ENCODE measurements at places on chromosomes 5 and 9. TPM values are rescaled to one million over a fixed set of nuclear protein-coding genes. Genes with fewer than 3 reads are reported as not detected.

DNA sequence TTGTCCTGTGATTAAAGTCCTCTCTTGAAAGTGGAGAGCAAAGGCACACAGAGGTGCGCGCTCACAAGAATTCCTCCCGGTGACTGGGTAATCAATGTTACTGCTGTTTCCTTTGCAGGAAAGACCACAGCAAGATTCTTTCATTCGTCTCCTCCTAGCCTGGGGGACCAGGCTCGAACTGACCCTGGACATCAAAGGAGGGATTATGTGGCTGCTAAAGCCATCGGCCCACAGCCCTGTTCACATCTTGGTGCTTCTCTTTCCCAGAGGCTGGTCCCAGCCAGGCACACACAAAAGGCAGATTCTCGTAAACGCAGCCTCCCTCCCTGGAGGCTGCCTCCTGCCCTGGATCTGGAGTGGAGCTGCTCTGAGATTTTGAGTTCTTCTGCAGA lies 230.9 kb downstream of the FANCC start:
- DNase-seq: no peak

GRCh38 chr9:81490605-81491331 lies 198.6 kb downstream of the TLE1 start:
- no peak for DNase-seq

GRCh38 chr5:96569770-96570169 lies 92.4 kb upstream of the CAST start:
- DNase-seq: no peak

- no peak for DNase-seq
Observed at GRCh38 chr9:98256756-98257155, 1.3 kb upstream of the TBC1D2 start.

DNA sequence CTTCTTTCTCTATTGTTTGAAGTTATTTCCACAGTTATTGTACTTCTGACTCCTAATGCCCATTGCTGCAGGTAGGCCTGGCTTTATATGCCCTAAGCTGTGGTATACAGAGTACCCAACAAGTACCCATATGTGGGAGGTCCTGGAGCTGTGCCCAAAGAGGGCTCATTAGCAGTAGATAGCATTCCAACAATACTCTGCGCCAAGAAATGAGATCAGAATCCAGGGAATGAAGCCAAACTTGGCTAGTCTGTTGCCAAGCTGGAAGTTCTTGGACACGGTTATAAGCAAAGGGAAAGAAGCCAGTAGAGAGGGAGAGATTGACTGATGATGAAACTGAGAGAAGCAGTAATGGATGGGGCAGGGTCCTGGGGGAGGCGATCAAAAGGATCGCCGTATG lies 29.7 kb upstream of the FAM169A start:
- peak; percentile 84 for DNase-seq

GRCh38 chr5:61289241-61289640 lies 42.8 kb upstream of the ZSWIM6 start:
- no peak for DNase-seq

- no peak for DNase-seq
Observed at GRCh38 chr9:133576875-133577736, 32.1 kb downstream of the FAM163B start.

GRCh38 chr5:54774281-54775170 lies 210.9 kb downstream of the ESM1 start:
- DNase-seq: peak; percentile 27

GRCh38 chr9:128159522-128159783 lies 612 bp upstream of the BBLN start:
- no peak for DNase-seq

DNA sequence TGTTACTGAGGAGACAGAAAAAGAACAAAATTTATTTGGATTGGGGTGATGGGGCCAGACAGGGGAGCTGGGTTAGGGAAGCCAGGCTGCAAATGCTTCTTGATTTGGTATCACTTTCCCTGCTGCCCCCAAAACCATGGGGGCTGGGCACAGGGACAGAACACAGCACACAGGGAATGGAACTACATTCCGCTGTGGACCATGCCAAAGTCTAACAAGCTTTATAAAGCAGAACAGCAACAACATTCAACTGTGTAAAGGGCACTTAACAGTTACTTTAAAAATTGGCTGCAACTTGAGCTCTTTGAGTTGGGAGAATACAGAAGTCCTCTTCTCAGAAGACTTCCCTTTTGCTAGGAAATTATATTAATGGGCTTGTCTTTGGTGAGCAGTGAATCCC lies 23.8 kb downstream of the C5orf58 start:
- no peak for DNase-seq

- DNase-seq: no peak
Observed at GRCh38 chr9:115226152-115226551, 108.2 kb upstream of the TNC start.

GRCh38 chr9:97853844-97854695 lies 1.0 kb downstream of the FOXE1 start:
- no peak for DNase-seq

DNA sequence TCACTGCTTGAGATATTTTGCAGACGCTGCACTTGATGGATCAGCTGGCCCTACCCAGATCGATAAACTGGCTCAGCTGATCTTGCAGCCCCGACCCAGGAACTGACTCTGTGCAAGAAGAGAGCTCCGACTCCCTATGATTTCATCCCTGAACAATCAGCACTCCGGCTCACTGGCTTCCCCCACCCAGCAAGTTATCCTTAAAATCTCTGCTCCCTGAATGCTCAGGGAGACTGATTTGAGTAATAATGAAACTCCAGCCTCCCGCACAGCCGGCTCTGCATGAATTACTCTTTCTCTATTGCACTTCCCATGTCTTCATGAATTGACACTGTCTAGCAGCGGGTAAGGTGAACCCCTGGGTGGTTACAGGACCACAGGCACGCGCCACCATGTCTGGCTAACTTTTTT lies 16.9 kb upstream of the NANS start:
- peak; percentile 68 for DNase-seq

DNA sequence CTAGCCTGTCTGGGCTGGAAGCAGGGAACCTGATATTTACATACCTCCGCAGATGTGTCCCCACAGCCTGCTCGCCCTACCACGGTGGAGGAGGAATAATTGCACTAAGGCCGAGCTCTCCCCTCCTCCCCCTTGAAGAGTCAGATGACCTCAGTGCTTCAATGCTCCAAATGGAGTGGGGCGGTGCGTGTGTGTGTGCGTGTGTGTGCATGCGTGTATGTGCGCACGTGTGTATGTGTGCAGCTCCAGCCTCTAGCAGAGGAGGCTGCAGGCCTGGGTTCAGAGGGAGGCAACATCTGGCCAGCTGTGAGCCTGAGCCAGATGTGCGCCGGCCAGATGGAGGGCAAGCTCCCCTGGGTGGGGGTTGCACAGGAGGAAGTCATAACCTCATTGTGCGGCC lies 90.5 kb downstream of the NRG2 start:
- peak; percentile 2 for DNase-seq

- DNase-seq: no peak
Observed at GRCh38 chr9:17813798-17814197, 234.9 kb downstream of the SH3GL2 start.

DNA sequence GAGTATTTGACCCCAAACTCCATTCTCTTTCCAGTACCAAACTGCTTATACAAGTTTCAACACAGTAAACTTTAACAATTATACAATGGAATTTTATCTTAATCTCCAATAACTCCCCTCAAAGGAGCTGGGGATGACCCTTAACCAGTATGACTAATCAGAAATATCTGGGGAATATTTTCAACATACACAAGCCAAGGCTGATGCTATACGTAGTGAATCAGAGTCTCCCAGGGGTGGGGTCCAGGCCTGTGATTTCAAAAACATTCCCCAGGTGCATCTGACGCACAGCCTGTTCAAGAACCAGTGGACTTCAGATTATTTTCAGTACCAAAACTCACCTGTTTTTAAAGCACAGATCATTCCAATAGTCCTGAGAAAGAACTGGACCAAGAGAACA lies 11.8 kb upstream of the SEMA5A start:
- no peak for DNase-seq

- DNase-seq: no peak
Observed at GRCh38 chr5:78482948-78483347, 122.5 kb downstream of the SCAMP1 start.

GRCh38 chr5:135188233-135188914 lies 154.3 kb upstream of the PITX1 start:
- no peak for DNase-seq

GRCh38 chr5:1888541-1889251 lies 6.0 kb upstream of the IRX4 start:
- DNase-seq: no peak

DNA sequence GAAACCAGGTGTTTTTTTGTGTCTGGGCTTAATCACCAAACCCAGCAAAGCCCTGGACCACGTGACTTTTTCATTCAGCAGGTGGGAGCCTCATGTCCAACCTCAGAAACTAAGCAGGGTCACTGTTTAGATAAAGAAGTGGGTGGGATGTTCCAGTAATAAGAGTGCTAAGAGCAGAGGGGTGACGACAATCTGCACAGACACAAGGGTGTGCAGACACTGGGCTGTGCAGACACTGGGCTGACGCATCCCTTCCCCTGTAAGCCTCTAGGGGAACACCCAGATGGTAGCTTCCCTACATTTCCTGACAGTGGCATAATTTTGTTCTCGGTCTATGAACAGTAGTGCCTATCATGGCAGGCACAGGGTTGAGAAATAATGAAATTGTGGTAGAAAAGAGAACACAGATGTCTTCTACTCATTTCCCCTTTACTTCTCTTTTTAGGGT lies 85.1 kb downstream of the SAXO1 start:
- no peak for DNase-seq

- DNase-seq: no peak
Observed at GRCh38 chr5:106097340-106097739, 1573.4 kb downstream of the EFNA5 start.

DNA sequence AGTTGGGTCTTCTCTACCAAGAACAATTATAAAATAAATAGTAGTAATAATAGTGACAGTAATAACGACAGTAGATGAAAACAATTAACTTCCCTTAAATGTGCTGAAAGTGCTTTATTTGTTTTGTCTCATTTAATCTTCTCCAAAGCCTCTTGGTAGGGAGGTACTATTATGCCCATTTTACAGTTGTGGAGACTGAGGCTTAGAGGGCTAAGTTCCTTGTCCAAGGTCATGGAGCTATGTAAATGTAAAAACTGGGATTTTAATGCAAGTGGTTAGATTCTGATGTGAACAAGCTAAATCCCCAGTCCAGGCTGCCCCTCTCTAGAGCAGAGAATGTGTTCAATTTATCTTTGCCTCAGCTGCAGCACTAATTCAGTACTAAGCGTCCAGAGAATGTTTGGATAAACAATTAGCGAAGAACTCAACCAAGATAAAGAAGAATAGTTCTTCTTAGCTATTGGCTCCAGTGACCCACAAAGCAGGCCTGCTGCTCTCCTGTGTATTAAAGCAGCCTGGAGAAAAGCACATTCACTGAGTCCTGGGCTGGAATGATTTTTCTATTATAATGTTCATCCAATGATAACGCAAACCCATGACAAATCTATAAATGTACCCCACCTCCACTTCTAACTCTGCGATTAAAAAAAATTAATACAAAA lies 68.8 kb downstream of the NPR3 start:
- DNase-seq: no peak

GRCh38 chr9:1738511-1739100 lies 276.5 kb upstream of the SMARCA2 start:
- no peak for DNase-seq

GRCh38 chr5:17219992-17220391 lies 2.6 kb downstream of the BASP1 start:
- DNase-seq: no peak

The RLN2 gene
- not detected for total RNA-seq

The OBP2B gene
- not detected for total RNA-seq

The TMEM215 gene
- not detected for total RNA-seq

The CDH6 gene
- total RNA-seq: 75.9 TPM

The STC2 gene
- total RNA-seq: 10.3 TPM

The CDC23 gene
- total RNA-seq: 21.8 TPM

The MEGF9 gene
- total RNA-seq: 15.5 TPM

The RPL37 gene
- total RNA-seq: 820 TPM

The SPARC gene
- 985 TPM for total RNA-seq

The SEMA6A gene
- total RNA-seq: 98.1 TPM

The NR5A1 gene
- 0.37 TPM for total RNA-seq

Measured in mucosa of gallbladder (tissue), 1 donor.